ENCODE measurements at places on chromosomes 3 and 15.

GRCh38 chr3:48989126-48989795, 780 bp upstream of the P4HTM start:
- DNase-seq: no peak

DNA sequence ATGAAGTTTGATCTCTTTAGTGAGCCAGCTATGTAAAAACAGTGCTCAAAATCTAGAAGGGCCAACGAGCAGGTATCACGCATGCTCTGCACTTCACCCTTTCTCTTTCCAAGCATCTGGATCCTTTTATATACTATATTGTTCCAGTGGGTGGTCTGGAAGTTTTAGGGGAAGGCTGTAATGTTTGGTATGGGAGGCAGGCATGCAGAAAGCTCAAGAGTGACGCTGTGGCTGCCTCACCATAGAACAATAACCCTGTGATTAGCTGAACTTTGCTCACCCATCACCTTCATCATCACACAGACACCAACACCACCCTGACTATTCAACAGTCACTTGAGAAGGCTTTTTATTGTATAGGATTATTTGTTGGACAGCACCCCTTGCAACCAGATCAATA, 81.6 kb downstream of the FBN1 start:
- DNase-seq: no peak

DNA sequence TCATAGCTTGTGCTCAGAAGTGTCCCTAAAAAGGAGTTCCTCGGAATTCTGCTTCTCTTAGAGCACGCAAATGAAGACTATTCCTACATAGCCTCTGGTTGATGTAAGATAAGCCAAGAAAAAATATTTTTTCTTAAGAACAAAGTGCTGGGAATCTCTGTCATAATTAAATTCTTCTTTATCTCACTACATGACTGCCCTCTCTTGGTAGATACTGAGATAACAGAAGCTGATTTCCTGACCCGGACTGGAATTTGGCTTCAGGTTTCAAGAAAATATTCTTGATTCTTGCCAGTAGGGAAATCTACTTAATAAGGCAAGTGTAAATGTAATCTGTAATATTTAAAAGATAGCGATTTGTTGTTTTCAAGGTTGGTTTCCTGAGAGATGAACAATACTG, 31.3 kb upstream of the SETMAR start:
- peak; percentile 17 for DNase-seq

DNA sequence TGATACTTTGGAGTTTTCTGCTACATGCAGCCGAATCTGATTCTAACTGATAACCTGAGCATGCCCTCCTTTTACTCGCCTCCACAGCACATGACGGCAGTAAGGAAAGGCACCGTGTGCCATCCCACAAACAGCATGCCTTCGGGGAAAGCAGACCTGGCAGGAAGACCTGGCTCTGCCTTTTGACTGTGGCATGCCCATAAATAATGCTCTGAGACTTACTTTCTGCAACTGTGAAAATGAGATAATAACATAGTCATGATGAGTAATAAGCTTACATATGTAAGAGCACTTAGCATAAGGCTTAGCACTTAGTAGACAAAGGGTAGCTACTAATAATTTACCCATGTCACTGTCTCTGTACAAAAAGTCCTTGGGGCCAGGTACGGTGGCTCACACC, 32.9 kb downstream of the MTHFS start:
- no peak for DNase-seq

DNA sequence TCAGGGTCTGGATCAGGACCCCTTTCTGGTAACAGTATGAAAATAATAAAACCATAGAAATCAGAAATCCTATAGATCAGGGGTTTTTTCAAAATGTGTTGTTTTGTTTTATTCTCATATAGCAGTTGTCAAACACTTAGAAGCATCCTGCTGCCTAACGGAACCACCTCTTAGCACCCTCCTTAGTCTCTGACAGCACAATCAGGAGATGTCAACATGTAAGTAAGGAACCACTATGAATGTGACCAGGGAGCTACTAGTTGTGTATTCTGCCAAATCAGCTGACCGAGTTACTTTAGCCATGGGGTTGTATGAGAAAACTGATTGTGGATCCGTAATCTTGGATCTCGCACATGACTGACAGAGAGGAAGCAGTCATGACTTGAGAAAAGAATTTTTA, 22.2 kb downstream of the CCDC39 start:
- no peak for DNase-seq

DNA sequence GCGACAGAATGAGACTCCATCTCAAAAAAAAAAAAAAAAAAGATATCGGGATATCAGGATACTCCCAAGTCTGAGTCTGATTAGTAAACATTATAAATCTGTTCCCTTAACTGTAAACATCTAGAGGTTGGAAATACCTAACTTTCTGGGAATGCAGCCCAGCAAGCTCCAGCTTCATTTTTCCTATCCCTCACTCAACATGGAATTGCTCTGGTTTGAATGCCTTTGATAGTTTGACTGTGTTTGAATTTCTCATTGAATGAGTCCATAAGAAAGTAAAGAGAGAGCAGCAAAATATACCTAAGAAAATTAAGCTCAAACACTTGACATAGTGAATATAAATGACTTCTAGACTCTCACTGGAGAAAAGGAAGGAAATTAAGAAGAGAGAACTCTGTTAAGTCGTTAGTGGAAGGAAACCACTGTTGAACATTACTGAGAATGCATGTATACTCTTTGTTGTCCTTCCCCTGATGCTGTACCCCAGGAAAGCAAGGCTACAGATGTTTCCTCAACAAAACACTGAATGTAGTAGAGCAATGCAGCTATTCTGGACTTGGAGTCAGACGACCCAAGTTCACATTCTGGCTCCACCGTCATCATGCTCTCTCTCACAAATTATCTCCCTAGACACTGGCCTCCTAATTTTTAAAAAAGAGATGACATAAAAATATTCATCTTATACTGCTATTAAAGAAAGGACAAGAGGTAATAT, 62.4 kb downstream of the CD200 start:
- no peak for DNase-seq

DNA sequence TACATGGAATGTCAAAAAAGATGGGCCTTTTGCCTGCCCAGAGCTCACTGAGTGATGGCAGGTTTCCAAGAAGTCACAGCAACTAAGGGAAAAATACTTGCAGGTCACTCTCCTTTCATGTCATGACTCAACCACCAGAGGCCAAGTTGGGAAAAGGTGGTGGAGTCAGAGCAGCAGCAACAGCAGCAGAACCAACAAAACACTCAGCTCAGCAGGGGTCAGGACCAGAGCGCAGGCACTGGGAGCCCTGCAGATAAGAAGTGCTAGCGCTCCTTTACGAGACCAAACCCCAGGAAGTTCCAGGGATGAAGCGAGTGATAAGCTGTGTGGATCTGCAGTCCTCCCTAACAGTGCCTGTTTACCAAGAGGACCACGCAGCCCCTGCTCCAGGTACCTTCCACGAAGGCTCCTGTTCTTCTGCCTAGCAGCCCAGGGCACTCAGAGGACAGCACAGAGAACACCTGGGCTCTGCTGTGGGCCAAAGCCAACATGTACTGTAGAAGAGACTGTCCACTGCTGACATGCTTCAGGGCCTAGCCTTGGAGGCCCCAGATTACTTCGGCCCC, 26.0 kb downstream of the POC1A start:
- DNase-seq: no peak

DNA sequence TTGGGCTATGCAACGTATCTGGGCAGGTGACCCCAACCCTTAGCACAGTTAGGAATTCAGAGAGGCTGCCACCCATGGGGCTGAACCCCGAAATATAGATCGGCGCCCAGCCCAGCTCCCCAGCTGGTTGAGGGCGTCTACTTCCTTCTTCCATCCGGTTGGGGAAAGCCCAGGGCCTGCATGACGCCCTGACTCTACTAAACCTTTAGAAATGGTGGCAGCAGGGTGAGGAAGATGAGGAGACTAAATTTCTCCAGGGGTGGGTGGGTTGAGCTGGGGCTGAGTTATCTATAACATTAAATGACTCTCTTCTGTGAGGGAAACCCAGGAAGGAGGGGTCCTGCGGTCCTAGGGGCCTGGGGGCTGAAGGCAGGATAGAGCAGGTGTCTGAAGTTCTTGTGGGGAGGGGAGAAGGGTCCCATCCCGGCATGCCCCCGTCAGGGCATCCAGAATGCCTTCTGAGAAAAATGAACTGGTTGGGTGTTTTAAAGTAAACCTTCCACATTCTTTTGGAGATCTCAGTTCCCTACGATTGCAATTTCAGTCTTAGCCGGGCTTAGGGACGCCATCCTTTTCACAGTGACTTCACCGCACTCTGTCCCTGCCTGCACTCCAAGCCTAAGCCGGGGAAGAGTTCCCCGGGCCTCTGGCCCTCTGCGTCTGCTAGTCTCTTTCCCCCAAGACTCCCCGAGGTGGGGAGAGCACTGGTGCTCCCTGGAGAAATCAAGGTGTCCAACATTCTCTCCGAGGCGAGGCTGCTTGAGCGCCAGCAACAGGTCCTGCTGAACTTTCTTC, 28.5 kb downstream of the NR2F2 start:
- DNase-seq: no peak

- DNase-seq: no peak
These were observed 31.9 kb downstream of the AGTR1 start for GRCh38 chr3:148729476-148730055.

- no peak for DNase-seq
These were observed 47.5 kb upstream of the EIF3J start for GRCh38 chr15:44489464-44489863.

DNA sequence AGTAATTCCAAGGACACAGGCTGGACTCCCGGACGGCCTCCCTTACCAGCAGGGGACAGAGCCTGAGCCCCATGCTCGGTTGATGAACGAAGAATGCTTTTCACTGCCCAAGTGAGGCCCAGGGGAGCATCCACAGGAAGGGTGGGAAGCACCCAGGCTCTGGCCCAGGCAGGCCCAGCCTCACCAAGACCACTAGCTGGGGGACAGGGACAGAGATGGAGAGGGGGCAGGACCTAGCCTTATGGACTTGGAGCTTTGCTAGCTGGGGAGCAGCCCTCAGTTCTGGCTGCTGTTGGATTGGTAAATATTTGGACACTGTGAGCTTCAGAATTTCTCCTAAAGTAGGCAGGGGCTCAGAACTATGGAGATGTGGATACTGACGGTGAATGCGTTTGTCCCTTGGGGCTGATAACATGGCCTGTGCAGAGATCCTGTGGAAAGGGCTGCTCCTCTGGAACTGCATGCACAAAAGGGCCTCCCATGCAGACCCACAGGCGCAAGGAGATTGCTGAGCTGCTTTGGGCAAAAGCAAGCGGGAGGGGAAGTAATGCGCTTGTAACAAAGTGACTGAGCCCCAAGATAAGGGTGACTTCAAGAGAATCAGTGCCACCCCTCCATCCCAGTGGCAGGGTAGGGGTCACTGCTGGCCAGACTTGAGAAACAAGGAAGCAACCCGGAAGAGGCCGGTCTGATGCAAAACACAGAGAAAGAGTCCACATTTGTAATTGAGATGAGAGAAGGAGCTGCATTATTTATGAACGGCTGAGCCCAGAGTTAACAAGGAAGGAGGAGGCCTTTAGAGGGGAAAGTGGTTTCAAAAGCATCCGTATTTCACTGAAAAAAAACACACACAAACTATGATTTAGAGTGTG, 70.1 kb upstream of the MEF2A start:
- DNase-seq: no peak

GRCh38 chr3:155286736-155287135, 6.7 kb downstream of the STRIT1 start:
- DNase-seq: no peak

DNA sequence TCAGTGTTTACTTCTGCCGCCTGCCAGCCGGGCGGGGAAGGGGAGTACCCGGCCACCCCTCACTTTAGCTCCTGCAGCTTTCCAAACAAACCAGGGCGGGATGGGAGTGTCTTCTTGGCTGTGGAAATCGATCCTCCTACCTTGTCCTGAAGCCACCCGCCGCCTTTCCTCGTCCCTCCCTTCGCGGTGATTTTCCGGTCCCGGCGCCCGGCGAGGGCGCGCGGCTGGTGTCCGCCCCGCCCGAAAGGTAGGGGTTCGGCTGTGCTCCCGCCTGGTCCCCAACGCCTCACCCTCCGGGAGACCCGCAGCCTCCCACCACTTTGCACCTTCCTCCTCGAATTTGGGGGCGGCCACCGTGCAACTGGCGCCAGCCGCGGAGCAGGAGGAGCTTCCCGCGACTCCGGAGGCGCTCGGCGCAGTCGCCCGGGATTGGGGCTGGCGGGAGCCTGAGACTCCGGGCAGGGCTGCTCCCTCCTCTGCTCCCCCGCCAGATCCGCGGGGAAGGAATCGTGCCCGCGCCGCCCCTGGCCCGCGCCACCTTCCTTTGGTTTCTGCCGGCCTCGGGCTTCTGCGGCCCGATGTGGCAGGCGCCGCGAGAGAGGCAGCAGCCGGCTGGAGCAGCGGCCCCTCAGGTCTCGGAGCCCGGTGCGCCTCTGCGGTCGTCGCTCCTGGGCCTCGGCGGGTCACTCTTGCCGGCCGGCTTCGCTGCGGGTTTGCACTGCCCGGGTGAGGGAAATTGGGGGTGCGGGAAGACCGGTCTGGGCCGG, 30.7 kb upstream of the ST3GAL6 start:
- DNase-seq: peak; percentile 45

GRCh38 chr3:185677146-185677829, 91.2 kb downstream of the SENP2 start:
- peak; percentile 58 for DNase-seq

DNA sequence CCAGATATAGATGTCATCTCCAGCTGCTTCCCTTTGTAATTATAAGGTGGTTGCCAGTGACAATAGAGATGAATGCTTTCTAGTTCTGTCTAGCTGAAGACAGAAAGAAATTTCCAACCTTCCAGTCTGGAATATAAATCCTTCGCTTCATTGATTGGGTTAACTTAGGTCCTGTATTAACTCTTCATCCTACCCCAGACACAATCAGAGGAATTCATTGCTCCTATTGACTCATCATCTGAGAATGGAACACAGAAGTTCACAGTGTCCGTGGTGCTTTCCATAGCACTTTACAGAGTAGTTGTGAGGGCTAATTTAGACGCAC, 241.4 kb downstream of the NFKBIZ start:
- no peak for DNase-seq

- DNase-seq: no peak
These were observed 1223.2 kb downstream of the OTOL1 start for GRCh38 chr3:162719684-162720341.

- peak; percentile 83 for DNase-seq
These were observed at the start of gene KLHL6 for GRCh38 chr3:183555541-183556081. KLHL6 (minus strand) TSS chr3:183555706; CDS start chr3:183555653, 53 bp downstream.

DNA sequence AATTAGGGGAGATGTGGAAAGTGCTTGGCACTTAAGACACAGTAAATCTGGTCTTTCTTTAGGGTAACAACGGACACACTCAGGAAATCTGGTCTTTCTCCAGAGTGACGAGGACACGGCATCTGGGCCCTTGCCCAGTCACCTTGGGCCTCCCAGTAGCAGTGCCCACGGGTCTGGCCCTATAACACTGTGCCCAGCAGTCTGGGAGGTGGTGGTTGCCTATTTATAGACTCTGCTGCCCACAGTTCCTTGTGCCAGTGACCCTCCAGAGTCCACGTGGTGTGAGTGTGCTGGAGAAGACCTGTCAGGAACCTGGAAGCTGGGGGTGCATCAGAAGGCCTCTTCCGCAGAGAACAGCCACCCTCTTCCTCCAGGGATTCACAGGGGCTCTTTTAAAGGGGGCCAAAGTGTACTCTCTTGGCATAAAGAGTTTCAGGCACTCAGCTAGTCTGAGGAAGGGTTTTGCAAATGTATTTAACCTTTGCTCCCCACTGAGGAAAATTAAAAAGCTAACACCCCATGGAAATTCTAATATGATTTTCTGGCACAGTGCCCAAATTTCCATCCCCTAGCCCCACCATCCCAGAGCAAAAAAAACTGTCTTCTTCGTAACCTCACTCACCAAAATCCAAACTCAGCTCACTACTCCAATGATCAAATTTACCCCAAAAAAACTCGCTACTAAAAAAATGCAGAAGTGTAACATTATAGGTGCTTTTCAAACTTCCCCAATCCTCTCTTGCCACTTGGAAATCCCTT, 15.4 kb downstream of the WNT5A start:
- DNase-seq: no peak

GRCh38 chr3:192303235-192303634, 424.1 kb downstream of the FGF12 start:
- no peak for DNase-seq

All from GM10248 (cell line).